Daoy (cell line): ENCODE measurements at places on chromosomes 3 and 15.

DNA sequence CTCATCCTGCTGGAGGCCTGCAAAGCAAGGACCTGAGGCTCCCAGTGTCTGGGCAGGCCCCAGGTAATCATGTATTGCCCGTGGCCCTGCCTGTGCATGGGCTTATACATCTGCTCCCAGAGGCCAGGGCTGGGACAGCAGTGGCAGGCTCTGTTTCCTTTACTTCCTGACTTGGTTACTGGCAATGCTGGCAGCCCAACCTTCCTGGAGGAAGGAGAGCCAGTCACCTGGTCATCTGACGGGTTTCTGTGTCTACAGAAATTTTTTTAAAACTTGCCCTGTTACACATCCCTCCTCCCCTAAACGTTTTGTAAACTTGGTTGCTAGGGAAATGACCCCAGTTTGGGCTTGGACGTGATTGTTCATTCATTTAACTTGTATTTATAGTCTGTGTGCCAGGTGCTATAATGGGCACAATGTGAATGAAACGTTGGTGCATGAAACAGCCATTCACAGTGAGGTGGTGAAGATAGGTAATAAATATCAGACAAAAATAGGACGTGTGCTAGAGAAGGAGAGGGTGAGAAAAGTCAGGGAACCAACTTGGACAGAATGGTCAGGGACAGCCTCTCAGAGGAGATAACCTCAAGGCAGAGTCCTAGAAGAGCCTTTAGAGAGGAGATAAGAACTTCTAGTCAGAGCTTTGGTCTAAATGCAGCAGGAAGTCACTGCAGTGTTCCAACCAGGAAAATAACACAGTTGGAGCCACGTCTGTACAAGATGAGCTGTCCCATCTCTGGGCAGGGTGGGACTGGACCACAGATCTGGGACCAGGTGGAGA, 14.1 kb downstream of the TEX264 start:
- no peak for DNase-seq

GRCh38 chr3:181712226-181712552, 464 bp downstream of the SOX2 start:
- DNase-seq, result no peak

DNA sequence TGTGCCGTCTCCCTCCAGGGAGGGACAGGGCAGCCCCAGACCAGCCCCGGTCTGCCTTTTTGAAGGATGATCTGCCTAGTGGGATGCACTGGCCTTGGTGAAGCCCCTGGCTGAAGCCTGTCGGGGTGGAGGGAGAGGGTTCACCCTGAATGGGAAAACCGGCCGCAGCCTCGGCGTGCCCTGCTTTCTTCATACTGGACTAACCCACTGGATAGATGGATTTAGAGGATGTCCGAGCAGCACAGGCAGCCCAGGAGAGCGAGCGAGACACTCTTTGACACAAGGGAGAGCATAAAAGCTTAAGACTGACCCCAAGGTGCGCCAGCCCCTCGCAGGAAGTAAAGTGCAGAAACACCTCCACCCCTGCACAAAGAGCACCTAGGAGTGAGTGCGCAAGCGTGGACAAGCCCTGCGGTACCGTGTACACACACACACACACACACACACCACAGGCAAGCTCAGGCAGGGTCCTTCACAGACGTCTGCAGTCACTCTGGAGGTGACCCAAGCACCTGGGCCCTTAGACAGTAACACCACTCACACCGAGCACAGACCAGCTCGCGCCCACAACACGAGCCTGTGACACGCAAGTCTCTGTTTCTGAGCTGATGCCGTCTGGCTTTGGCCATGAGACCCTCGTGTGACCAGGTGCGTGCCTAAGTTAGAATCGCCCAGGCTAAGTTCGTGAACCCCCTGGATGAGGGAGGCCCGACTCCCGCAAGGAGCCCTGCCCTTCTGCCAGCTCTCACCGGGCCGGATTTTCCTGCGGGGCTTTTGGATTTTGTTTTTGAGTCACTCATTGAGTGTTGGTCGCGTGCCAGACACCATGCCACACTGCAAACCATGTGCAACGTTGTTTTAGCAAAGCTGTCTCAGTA, 11.3 kb downstream of the SEMA4B start:
- peak; percentile 84 for DNase-seq

GRCh38 chr3:190101320-190102011, 19.2 kb downstream of the P3H2 start:
- DNase-seq, result peak; percentile 37

DNA sequence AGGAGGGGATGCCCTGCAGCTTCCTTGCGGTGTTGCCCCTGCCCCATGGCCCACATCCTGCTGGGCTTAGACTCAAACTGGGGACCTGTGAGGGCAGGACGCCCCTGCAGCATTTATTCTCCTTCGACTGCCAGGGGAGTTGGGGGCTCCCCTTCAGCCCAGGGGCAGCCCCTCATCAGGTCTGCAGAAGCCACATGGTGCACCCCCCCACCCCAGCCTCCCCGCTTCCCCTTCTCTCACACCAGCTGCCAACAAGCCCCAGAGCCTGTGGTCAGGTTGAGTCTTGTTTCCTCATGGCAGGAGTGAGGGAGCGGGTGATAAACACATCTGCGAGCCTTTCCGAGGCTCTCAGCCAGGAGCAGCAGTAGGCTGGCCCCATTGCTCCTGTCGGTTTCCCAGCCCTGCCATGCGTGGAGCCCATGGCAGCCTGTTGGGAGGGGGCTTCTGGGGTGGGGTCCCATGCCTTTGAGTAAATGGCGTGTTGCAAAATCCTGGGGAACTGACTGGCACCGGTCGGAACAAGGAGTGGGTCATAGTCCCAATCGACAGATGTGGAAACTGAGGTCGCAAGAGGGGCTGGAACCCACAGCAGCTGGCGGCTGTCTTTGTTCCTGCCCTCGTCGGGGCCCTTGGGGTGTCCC, 27.8 kb downstream of the WNT7A start:
- peak; percentile 41 for DNase-seq
